GM04504 (cell line): ENCODE measurements at places on chromosomes 2 and 18.
A peak's percentile ranks its signal among the peaks of the same experiment; 100 is the strongest.

DNA sequence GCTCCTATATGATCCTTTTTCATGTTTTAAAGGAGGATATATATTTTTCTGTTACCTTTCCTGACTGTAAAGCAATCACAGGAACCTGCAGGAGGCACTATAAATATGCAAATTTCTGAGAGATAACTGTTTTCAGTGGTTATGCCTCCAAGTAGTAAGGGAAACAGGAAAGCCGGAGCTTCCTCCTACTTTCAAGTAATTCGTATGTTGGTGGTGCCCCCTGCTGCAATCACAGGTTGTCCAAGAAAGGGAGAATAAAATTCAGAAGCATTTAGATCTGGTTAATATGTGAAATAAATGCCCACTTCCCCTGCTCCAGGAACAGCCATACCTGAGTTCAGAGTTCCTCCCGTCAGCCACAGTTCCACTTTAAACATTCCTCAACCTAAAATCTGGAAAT lies 12.0 kb upstream of the BCL11A start:
- DNase-seq: no peak

GRCh38 chr2:221895366-221896121 lies 323.4 kb upstream of the EPHA4 start:
- no peak for DNase-seq

- DNase-seq: no peak
Observed at GRCh38 chr2:3981446-3981987, 278.1 kb downstream of the DCDC2C start.

GRCh38 chr2:66013456-66013855 lies 421.5 kb upstream of the MEIS1 start:
- no peak for DNase-seq

DNA sequence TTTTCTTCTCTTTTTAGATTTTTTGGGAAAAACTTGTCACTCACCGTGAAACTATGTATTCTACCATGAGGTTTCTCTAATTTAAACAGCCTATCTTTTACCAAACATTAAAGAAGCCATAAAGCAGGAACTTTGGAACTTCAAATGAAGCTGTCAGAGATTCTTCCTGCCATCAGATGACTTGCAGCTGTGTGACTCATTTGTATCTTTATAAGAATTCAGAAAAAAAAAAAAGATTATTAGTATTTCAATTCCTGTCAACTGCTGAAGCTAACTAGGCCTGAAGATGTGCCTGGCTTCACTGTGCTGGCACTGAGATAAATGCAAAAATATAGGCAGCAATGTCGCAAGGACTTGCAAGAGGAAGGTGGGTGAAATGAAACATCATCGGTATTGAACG lies 1399.1 kb upstream of the PIK3C3 start:
- peak; percentile 35 for DNase-seq

DNA sequence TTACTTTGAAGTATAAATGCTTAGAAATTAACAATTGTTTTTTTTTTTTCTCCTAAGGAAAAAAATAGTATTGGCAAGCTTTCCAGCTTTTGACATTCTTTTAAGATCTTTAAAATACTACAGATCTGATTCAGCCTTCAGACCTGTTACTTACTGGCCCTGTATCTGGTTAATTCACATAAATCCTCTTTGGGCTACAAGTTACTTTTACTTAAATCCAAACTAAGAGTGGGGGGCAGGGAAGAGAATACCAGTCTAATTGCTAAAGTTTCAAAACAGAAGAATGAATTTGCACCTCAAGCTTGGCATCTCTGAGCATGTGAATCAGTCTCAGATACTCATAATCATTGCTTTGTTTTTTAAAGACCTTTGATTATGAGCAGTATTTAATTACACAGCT lies 386.3 kb downstream of the PARD3B start:
- no peak for DNase-seq

DNA sequence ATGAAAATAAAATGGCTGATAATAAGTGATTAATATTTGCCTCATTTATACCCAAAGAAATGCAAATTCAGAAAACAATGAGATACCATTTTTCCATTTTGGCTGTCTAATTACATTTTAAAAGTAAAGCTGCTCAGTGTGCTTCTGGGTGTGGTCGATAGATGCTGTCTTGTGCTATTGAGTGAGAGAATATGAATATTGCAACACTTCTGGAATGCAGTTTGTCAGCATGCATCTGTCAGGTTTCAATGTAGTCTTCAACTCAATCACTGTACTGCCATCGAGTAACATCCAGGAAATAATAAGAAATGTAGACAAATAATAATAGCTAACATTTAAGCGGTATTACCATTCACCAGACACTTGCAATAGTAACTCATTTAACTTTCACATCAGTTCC lies 3.9 kb downstream of the IL18R1 start:
- DNase-seq: no peak

DNA sequence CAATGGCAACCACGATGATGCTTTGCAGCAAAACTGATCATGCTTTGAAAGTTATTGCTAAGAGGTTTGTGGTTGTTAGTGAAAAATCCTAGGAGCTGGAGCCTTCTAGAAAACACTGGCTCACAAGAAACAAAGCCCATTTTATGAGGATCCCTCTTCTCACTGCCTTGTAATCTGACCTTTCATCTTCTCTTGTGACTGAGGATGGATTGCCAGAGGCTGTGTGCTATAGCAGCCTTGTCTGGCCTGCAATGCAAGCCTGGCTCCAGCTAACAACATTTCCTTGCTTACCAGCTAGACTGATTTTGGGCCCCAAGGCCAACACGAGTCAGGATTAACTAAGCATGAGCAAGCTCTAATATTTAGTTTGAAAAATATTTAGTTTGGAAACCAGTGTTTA lies 13.1 kb downstream of the PIEZO2 start:
- no peak for DNase-seq

GRCh38 chr2:101823859-101824258 lies 126.4 kb downstream of the MAP4K4 start:
- DNase-seq: no peak

GRCh38 chr2:30695749-30696148 lies 111.5 kb downstream of the CAPN13 start:
- no peak for DNase-seq

DNA sequence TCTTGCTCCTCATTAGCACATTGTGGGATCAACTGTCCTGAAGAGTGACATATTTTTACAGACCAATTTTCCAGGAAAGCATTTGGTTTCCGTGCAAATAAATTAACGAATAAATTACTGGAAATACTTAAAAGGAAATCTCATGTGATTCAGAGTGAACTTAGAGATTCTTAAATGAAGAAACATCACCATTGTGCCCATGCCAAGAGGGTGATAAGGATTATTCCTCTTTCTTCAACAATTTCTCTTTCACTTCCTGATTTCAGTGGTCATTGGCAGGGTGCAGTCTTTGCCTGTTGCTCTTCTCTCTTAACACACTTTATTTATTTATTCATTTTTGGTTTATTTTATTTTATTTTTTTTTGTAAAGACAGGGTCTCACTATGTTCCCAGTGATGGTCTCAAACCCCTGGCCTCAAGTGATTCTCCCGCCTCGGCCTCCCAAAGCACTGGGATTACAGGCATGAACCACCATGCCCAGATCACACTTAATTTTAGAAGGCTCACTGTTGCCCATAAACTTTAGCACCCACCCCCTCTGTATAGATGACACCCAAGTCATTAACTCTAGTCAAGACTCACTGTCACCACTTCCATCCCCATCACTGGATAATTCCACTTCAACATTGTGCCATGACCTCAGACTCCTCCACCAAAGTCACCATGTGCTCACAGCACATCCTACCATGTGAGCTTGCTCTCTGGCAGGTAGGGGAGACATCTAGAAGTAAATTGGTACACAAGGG lies 92.6 kb upstream of the CERS6 start:
- no peak for DNase-seq

GRCh38 chr2:237541243-237541642 lies 25.1 kb upstream of the PRLH start:
- no peak for DNase-seq

GRCh38 chr2:230794497-230794896 lies 70.2 kb upstream of the ITM2C start:
- DNase-seq: no peak

- no peak for DNase-seq
Observed at GRCh38 chr18:75167759-75168618, 41.0 kb downstream of the PTGR3 start.

DNA sequence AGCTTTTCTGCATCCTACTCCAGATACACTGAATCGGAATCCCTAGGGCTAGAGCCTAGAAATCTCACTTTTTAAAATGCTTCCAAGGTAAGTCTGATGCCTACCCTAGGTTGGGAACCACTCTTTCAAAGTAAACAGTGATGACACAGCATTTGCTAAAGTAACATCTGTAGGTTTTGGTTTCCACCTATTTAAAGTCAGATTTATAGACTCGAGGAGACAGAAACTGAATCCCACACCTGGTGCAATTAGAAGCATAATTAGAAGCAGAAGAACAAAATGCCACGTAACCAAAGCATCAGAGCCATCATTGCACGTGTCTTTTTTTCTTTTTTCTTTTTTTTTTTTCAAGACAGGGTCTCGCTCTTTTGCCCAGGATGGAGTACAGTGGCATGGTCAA lies 40.9 kb downstream of the PDK1 start:
- DNase-seq: no peak

DNA sequence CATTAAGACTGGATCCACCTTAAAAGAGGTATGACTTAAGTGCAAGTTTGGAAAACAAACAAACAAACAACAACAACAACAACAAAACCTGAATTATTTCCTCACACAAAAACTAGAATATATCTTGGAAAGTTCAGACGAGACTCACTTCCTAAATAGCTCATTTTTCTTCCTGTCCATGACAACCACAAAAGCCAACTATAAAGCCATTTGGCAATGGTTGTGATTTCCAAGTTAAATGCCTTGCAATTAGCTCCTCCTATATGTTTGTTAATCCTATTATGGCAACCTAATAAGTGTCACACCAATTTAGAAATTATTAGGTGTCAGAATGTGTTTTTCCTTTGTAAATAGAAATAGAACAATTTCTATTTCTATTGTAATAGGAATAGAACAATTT lies 91.6 kb upstream of the ARL5A start:
- DNase-seq: no peak

- DNase-seq: no peak
Observed at GRCh38 chr2:127043367-127044164, 63.4 kb downstream of the BIN1 start.

- DNase-seq: no peak
Observed at GRCh38 chr2:197946562-197946961, 142.2 kb downstream of the PLCL1 start.

- no peak for DNase-seq
Observed at GRCh38 chr2:235976516-235976915, 191.7 kb downstream of the GBX2 start.

GRCh38 chr2:75006041-75006440 lies 47.6 kb downstream of the POLE4 start:
- DNase-seq: no peak

DNA sequence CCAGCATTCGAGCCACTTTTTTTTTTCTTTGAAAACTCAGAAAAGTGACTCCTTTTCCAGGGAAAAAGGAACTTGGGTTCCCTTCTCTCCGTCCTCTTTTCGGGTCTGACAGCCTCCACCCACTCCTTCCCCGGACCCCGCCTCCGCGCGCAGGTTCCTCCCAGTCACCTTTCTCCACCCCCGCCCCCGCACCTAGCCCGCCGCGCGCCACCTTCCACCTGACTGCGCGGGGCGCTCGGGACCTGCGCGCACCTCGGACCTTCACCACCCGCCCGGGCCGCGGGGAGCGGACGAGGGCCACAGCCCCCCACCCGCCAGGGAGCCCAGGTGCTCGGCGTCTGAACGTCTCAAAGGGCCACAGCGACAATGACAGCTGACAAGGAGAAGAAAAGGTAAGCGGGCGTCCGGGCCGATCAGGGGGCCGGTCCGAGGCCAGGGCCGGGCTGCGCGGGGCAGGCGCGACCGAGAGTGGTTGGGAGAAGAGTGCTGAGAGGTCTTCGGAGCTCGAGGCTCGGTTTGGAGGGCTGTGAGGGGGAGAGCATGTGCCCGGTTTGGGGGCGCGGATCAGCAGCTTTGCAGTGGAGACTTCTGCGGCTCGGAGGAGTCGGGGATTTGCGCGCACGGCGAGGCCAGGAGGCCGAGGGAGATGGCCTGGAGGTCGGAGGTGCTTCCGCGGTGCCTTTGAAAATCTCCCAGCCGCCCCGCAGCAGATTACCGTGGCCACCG lies 502 bp downstream of the EPAS1 start:
- no peak for DNase-seq

GRCh38 chr2:12856934-12857601 lies 140.3 kb downstream of the TRIB2 start:
- DNase-seq: peak; percentile 44

DNA sequence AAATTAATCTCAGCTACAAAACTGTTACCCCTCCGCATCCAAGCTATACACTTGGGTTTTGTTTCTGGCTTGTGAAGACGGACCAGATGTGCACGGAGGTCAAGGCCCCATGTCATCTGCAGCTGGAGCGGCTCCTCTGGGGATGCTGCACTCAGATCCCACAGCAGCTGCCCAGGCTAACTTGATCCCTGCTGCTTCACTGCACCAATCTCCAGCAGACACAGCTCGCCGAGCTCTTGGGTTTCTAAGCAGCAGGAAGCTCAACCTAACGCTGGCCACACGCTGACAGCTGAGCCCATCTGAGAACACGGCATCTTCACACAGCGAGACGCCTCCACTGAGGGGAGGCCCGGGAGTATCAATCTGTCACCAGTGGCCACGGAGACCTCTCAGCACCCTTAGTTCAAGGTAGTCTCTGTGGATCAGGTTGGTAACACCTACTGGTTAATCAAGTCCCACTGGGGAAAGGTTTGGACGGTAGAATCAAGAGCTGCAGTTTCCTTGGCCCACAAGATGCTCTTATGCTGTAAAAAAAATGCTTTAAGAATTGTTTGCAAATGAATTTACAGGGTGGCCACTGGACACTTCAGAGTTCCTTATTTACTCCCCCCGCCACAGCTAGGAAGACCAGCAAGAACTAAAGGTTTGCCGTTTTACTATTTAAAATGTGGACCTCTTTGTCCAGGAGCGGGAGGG lies 67.5 kb downstream of the EMILIN2 start:
- no peak for DNase-seq

GRCh38 chr2:231810905-231811304 lies 24.7 kb downstream of the COPS7B start:
- peak; percentile 57 for DNase-seq

- no peak for DNase-seq
Observed at GRCh38 chr18:58013241-58014211, 30.5 kb upstream of the NEDD4L start.

- no peak for DNase-seq
Observed at GRCh38 chr2:7034303-7034702, 117.1 kb downstream of the RNF144A start.

GRCh38 chr18:49050452-49050851 lies 99.7 kb upstream of the SMAD7 start:
- DNase-seq: no peak

GRCh38 chr2:239639421-239640185 lies 238.8 kb upstream of the HDAC4 start:
- DNase-seq: no peak

DNA sequence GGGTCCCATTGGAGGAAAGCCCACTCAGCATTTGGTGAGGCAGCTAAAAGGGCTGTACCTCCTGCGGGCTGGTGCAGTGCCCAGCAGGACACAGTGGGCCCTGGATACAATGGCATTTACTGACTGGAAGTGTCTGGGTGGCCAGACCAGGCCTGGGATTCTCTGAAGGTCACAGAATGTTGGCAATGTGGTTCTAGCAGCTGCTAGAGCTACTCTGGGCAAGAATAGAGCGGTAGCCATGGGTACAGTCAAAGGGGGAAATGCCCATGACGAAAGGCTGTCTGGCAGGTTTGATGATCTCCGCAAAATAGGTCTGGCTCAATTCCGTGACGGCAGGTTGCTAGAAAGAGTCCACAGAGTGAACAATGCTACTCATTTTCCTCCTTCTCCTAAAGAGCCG lies 241.8 kb downstream of the AFF3 start:
- DNase-seq: no peak
